H54 (cell line): ENCODE measurements at places on chromosomes 3 and 15.

GRCh38 chr3:21806733-21807132, 55.7 kb upstream of the ZNF385D start:
- no peak for DNase-seq

- DNase-seq = no peak
Observed at GRCh38 chr15:25668901-25669300, 194.2 kb downstream of the ATP10A start.

DNA sequence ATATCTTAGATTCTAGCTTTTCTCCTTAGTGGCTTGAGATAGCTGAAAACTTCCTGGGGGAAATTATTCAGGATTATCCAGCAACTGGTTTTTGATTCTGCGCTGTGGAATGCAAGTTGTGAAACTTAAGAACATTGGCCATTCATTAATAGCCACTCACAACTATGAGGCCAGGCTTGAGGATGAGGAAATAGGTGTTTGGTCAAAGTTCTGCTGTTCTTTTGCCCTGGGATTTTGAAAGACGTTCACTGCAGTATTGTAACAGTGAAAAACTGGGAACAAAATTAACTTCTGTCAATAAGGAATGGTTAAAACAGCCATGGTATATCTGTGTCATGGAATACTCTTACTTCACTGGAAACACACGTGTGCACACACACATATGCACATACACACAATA, 44.1 kb downstream of the CTXND1 start:
- no peak for DNase-seq

DNA sequence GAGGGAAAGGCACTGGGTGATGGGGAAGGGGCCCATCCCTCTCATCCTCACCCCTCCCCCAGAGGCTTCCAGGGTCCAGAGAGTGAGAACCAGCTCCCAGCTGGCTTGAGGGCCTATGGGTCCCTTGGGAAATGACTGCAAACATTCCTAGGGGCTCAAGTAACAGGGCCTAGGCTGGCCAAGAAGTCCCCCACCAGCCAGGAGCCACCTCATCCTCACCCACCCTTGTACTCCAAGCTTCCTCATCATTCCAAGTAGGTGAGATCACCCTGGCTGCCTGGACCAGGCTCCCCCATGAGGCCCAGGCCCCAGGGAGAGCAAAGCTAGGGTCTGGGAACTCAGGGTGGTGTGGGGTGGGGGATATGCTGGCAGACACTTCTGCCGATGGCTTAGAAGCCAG, 14.8 kb downstream of the LOXL1 start:
- DNase-seq = peak; percentile 38

GRCh38 chr3:141537856-141538255, 51.0 kb downstream of the RASA2 start:
- no peak for DNase-seq

DNA sequence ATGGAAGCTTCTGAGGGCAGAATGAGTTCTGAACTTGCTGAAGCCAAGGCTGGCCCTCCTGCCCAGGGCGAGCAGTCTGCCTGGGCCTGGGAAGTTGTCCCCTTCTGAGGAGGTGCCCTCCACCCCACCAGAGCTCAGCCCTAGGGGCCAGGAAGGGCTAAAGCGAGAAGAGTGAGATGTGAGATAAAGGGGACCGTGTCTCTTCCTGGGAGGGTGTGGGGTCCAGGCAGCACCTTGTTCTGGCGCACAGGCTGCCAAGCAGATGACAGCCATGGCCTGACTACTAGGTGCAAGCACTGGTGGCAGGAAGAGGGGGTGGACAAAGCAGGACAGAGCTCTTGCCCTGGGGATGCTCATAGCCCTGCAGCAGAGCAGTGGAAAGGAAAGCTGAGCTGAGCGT, 3.7 kb downstream of the PAK6 start:
- DNase-seq = no peak

- DNase-seq = no peak
Observed at GRCh38 chr3:174776636-174777035, 82.5 kb upstream of the NAALADL2 start.

DNA sequence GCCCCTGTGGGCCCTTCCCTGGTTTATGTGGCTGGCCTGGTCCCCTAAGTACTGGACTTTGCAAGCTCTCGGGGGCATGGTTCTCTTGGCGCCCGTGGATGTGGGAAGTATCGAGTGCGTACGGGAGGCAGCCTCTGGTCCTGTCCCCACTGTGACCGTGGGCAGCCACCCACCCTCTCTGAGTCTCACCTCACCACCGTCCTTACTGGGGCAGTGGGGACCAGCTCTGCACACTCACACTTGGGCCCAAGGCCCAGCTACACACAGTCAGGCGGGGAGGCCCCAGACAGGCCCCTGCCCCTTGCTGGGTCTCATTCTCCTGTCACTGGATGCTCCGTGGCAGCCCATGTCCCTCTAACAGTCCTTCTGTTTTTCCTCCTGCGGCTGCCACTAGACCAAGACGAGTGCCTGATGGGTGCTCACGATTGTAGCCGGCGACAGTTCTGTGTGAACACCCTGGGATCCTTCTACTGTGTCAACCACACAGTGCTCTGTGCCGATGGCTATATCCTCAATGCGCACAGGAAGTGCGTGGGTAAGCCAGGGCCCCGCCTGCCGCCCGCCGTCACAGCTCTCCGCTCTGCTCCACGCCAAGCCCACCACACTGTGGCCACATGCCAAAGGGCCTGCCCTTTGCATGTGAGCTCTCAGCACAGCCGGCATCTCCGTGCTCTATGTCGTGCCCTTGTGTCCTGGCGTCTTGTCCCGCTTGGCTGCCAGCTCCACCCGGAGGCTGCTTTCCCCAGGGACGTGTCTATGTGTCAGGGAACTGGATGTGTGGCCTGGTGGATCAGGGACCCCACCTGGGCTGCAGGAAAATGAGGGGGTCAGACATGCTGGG, 72.7 kb downstream of the FBLN2 start:
- no peak for DNase-seq

- DNase-seq = no peak
Observed at GRCh38 chr3:173725507-173725906, 328.0 kb downstream of the NLGN1 start.

- DNase-seq = no peak
Observed at GRCh38 chr15:36940219-36940618, 160.1 kb downstream of the MEIS2 start.

- DNase-seq = peak; percentile 33
Observed at GRCh38 chr3:142028243-142028777, 121.0 kb downstream of the TFDP2 start.

DNA sequence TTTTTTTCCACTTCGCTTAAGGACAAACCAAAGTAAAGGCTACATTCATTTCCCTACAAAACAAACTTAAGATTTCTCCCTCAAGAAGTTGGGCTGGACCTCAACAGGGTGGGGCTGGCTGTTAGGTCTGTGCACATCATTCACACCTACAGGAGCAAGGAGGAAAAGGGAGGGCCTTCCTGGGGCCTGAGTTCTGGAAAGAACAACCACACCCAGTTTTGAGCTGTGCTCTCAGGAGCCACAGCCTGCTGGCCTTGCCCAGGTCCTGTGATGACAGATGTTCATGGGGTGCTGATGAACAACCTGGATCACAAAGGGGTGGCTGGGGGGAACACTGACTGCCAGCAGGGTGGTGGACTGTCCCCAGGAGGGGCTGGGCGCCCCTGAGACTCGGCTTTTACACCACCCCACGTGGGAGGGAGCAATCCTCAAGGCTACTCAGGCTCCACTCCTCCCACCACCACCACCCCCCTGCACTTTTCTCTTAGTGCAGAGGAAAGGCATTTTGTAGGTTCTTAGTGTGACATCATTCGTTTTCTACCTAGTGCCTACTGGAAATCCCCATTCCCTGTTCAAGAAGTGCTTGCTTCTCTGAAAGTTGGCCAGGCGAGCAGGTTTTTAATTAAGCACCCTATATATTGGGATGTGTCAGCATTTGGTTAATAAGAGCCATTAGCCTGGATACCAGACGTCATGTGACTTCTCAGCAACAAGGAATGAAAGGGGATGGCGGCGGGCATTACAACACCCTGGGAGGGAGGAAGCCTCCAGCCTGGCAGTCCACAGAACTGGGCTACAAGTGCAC, 35.7 kb downstream of the CCNB2 start:
- no peak for DNase-seq

- no peak for DNase-seq
Observed at GRCh38 chr3:53230789-53231188, 25.0 kb downstream of the TKT start.

DNA sequence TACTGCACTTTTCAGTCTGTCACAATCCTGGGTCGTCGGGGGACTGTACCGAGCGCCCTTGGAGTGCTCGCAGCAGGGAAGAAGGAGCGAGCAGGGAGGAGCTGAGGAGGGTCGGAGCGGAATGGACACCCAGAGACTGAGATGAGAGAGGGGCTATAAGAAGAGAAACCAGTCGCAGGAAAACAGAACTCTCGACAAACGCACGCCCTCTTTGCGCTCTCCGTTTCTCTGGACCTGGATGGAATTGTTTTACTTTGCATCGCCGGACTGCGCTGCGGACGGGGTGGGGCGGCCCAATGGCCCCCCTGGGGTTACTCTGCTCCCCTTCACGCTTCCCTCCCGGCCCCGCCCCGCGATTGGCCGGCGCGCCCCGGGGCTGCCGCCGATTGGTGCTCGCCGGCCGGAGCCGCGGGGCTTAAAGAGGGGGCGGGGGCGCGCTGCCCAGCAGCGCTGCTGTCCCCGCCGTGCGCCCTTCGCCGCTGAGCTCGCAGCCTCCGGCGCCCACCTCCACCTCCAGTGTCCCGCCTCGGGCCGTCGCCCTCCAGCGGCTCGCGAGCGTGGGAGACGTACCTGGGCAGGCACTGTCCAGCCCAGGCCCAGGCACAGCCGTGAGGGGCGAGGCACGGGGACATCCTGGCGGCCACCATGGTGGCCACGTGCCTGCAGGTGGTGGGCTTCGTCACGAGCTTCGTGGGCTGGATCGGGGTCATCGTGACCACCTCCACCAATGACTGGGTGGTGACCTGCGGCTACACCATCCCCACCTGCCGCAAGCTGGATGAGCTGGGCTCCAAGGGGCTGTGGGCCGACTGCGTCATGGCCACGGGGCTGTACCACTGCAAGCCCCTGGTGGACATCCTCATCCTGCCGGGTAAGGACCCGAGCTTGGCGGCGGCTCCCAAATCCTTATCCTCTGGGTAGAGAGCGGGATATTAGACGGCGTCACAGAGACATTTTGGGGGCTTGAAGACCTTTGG, at the start of gene CLDN11:
Gene CLDN11, plus strand, starts transcription at position 447 of the 977 bp plus-strand sequence. Its CDS starts 199 bp downstream, at position 646.
- no peak for DNase-seq

DNA sequence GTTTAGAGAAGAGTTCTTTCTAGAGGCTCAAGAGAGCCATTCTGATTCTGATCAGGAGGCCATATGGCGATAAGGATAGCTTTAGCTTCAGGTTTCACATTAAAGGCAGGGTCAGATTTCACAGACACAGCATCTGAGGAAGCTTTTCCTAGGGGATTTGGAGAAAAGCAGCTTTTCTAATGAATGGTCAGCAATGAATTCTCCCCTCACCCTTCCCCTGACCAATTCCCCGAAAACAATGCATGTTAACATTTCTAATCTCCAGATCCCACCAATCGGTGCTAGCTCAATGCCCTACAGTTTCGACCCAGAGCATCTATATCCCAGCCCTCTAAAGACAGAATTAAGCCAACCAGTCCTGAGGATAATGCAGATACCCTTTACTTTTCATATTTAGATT, 9.8 kb downstream of the AGBL1 start:
- no peak for DNase-seq

- no peak for DNase-seq
Observed at GRCh38 chr3:188979248-188979647, 192.5 kb upstream of the TPRG1 start.

DNA sequence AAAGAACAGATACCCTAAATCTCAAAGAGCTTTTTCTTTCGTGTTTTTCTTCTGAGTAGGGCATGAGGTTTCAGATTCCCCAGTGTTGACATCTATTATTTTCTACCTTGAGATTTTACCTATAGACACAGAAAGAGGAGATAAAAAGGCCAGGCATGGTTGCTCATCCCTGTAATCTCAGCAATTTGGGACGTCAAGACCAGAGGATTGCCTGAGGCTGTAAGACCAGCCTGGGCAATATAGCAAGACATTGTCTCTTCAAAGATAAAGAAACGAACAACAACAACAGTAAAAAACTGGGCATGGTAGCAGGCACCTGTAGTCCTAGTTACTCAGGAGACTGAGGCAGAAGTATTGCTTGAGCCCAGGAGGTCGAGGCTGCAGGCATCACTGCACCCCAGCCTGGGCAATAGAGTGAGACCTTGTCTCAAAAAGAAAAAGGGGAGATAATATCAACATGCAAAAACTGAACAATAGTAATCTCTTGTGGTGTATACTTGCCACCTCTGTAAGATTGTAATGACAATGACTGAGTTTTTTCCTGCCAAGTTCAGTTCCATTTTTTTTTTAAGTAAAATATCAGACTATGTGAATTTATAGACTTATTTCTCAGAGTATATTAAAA, 71.3 kb downstream of the MBNL1 start:
- DNase-seq = no peak

DNA sequence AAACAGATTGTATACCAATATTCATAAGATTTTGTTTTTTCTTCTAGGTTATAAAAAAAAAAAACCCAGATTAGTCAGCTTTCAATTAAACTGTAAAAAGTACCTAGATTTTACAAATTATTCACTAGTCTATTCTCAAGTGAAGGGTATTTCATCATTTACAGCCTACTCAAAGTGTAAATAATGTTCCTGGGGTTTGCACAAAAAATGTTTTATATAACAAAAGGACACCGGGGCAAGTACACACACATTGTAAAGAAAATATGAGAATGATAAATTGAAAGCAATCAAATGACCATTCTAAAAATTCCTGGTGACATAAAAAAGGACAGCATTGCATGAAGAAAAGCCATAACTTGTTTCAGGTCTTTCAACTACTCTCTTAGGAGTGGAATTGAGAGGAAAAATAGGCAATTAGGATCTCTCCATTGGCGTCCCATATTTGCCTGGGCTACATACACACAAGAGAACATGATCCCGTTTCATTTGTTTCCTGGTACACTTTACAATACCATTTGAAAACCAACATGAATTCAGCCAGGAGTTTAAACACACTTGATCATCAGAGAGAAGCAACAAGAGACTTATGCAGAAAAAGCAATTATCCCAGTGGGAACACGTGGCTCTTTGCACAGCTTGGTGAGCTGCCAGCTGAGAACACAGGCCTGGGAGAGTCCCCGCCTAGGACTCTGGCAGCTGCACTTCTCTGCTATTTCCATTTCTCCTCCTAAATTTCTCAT, 1039.2 kb downstream of the ROBO1 start:
- DNase-seq = no peak

- no peak for DNase-seq
Observed at GRCh38 chr3:169104972-169105371, 558.5 kb downstream of the MECOM start.
